Stimulated activated naive CD8-positive, alpha-beta T cell treated with anti-CD3 and anti-CD28 coated beads, Interleukin-15, amount 100 ng/mL, for 72 hours (primary cell): ENCODE measurements at places on chromosomes 6 and 20.

GRCh38 chr6:24564081-24564480 is 69.3 kb downstream of the ALDH5A1 start:
- DNase-seq: no peak

- no peak for DNase-seq
Measured at GRCh38 chr6:108419474-108419873, 124.6 kb downstream of the AFG1L start.

- peak; percentile 72 for DNase-seq
Measured at GRCh38 chr20:4108495-4109306, 93.3 kb upstream of the RNF24 start.

DNA sequence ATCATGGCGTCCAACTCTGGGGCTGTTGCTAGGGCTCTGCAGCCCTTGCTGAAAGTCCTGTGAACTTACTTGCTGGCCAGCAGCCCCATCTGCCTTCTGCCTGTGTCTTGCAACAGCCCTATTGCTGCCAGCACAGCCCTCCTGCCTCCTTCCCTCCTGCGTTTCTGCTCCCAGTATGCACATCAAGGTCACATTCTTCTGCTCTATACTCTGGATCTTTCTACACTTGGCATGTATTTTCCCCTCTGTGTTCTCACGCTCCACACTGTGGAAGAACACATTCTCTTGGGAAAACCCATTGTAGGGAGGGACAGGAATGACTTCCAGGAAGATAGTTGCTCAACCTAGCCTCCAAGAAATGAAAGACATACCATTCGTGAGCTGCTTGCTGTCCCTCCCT is 80.9 kb upstream of the PHACTR2 start:
- no peak for DNase-seq

DNA sequence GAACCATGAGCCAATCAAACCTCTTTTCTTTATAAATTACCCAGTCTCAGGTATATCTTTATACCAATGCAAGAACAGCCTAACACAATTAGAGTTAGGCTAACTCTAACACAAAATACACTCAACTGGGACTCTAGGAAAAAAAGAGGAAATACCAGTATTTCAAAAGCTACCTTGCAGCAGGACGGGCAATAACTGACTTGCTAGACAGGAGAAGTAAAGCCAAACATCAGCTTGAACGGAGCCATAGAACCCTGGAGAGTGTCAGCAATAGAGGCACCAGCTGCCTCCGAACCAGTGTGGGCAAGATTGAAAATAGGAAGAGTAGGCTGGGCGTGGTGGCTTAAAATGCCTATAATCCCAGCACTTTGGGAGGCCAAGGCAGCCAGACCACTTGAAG is 162.0 kb upstream of the SOX4 start:
- no peak for DNase-seq

- no peak for DNase-seq
Measured at GRCh38 chr20:59587570-59587969, 16.8 kb upstream of the PHACTR3 start.

- DNase-seq: no peak
Measured at GRCh38 chr6:55456016-55456415, 123.0 kb downstream of the HMGCLL1 start.

- peak; percentile 4 for DNase-seq
Measured at GRCh38 chr6:170012037-170012330, 260.6 kb downstream of the ERMARD start.

GRCh38 chr6:64040113-64040512 is 404.5 kb downstream of the PHF3 start:
- no peak for DNase-seq

- no peak for DNase-seq
Measured at GRCh38 chr6:108251252-108251651, 9.6 kb downstream of the SNX3 start.

GRCh38 chr6:73580247-73581149 is 59.7 kb upstream of the EEF1A1 start:
- peak; percentile 59 for DNase-seq

- DNase-seq: no peak
Measured at GRCh38 chr6:54578261-54578660, 268.3 kb upstream of the FAM83B start.

GRCh38 chr6:113856625-113857555 is at the start of gene MARCKS:
MARCKS (plus strand) TSS chr6:113857345; CDS start chr6:113857746, 401 bp downstream.
- peak; percentile 57 for DNase-seq

DNA sequence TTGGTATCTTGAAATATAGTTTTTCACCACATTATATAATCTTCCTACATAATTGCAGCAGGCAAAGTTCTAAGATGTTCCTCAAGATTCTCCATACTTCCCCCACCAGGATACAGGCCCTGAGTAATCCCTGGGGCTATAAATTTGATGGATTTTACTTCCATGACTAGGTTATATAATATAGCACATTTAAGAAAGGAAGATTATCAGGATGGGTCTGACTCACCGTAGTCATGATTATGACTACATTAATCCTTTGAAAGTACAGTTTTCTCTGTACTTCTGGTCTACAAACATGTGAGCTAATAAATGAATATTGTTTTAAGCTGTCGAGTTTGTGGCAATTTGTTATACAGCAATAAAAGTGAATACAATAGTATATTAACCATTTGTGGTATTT is 122.5 kb downstream of the MACROD2 start:
- DNase-seq: no peak

GRCh38 chr6:119323931-119324330 is 25.6 kb downstream of the MAN1A1 start:
- DNase-seq: no peak

DNA sequence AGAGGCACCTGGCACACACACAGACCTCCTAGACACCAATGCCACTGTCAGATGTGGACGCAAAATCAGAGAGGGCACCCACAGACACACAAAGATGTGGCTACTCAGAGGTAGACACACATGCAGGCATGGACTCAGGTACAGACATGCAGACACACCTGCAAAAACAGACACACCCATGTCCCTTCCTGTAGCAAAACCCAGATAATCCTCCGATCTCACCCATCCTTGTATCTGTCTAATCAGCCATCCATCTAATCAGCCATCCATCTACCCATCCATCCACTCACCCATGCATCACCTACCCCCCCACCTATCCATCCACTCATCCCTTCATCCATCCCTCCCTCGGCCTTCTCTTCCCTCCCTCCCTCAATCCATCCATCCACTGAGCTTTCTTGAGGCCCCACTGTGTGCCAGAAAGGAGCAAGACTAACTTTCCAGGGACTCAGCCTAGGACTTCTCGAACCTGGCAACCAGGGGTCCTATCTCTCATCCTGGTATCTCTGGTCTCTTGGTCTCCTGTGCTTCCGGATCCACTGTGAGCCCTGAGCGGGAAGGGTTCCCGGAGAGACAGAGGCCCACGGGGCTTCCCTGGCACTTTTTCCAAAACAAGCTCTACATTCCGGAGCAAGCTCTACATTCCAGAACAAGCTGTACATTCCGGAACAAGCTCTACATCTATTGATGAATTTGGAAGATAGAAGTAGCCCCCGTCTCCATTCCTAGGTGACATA is 1.1 kb upstream of the TGM2 start:
- DNase-seq: no peak

- DNase-seq: no peak
Measured at GRCh38 chr6:69179681-69180080, 544.6 kb downstream of the ADGRB3 start.

- no peak for DNase-seq
Measured at GRCh38 chr6:102154176-102154575, 760.7 kb downstream of the GRIK2 start.

DNA sequence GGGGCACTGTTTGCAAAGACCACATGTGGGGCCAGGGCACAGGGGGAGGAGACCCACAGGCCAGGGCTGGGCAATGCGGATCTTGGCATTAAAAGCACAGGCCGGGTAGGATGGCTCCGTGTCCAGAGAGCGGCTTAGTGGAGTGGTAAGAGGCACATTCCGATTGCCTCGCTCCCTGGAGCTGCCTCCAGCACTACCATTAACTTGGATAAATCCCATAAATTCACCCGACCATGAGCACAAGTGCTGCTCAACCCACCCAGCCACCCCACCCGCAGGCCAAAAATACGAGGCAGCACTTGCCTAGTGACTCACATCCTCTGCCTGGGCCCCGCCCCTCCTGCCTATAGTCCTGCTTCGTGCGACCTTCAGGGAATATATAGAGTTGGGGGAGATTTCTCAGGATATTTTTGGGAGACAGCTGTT is 67.5 kb upstream of the QKI start:
- no peak for DNase-seq

DNA sequence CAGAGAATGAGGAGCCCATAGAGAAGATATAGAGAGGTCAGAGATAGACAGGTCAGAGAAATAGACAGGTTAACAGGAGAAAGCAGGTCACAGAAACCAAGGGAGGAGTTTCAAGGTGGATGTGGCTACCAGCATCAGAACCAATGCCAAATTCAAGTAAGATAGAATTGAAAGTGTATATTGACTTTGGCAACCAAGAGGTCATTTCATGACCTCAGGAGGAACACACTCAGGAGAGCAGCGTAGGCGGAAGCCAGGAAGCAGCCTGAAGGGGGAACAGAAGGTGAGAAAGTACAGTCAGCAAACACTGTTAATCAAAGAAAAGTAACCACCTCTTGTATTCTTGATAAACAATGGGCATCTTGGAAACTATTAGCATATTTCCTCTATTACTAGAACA is 33.9 kb upstream of the ALDH8A1 start:
- DNase-seq: no peak

GRCh38 chr6:45815466-45816125 is 200.1 kb downstream of the CLIC5 start:
- no peak for DNase-seq

- no peak for DNase-seq
Measured at GRCh38 chr6:56096541-56096940, 150.8 kb downstream of the COL21A1 start.
